ENCODE measurements at places on chromosomes 1 and 21.

GRCh38 chr21:38505654-38506523 lies 7.6 kb upstream of the ERG start:
- DNase-seq: no peak

DNA sequence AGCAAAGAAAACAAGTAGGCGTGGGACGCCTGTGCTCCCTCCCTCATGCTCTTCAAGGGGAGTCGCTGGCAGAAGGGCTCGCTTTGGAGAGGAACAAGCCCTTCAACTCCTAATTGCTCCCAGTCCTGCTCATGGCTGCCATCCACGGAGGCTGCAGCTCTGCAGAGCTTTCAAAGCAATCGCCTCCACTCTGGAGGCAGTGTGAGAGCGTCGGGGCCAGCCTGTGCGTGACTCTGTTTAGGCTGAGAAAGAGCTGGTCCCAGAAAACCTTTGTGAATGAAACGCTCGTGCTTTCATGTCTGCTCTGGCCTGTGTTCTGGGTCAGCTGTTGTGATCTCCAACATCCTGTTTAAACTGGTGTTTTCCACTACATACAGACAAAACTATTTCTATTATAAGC lies 23.9 kb upstream of the RUNX1 start:
- DNase-seq: no peak

GRCh38 chr21:16040601-16041000 lies 310.8 kb downstream of the USP25 start:
- no peak for DNase-seq

- DNase-seq: no peak
These were observed 14.1 kb upstream of the DPT start for GRCh38 chr1:168742994-168743650.

- no peak for DNase-seq
These were observed 314.2 kb downstream of the KIF26B start for GRCh38 chr1:245469006-245469405.

DNA sequence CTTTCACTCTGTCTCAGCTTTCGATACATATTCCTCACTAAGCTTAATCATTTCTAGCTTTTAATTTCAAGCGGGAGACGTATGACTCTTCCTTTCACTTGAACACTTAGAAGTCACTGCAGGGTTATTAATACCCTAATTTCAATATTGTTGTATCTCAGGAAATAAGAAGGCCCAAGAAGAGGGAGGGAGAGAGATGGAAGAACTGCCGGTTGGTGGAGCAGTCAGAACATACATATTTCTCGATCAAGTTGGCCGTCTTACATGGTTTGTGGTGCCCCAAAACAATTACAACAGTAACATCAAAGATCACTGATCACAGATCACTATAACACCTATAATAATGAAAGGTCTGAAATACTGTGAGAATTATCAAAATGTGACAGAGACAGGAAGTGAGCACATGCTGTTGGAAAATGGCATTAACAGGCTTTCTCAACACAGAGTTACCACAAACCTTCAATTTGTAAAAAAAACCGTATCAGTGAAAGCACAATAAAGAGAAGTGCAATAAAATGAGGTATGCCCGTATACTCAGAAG lies 145.4 kb upstream of the HP1BP3 start:
- no peak for DNase-seq

DNA sequence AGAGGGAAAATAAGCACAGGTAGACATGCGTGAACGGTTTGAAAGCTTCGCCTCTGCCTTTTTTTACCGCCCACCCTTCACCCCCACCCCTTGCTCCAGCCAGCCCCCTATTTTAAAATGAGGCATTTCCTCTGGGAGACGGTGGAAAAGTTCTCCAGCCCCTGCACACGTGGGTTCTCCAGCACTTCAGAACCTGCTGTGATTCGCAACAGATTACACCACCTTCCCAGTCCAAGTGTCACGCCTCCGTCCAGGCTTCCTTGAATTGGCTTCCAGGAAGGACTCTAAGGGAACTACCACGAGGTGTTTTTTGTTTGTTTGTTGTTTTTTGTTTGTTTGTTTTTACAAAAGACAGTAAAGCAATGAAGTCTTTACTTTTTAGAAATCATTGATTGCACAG lies 2.6 kb downstream of the LRRC7 start:
- DNase-seq: no peak

GRCh38 chr1:184499616-184500015 lies 112.8 kb downstream of the C1orf21 start:
- DNase-seq: no peak

DNA sequence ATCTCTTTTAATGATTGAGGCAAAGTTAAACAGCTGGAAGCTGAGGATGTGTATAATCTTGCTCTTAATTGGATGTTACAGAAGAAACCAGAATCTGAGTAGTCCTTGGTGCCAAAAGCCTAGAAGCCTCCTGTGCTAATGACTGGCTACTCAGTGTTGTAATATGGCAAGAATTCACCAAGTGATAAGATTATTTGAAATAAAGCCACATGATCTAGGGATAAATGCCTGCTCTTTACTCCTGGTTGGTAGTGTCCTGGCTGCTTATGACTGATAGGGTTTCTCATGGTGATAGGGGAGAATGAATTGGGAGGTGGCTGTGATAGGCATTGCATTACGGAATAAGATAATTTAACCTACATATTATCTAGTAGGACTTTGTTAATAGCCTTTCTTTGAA lies 13.6 kb upstream of the MAB21L3 start:
- no peak for DNase-seq

DNA sequence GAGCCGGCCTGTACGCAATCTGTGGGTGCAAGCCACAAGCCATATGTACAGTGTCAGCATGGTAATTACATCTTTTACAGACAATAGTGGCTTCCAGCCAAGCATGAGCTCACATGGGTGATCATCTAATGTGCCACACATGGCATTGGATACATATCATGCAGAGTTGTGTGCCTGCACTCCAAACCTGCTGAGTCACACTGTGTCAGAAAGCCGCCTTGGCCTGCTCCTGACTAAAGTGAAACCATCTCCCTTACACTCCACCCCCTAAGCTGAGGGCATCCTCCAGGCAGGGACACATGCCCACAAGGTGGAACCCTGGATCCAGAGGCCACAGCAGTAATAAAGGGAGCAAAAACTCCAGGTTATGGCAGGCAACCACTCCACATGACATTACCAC lies 72.5 kb downstream of the KCNT2 start:
- DNase-seq: no peak
